Adrenal gland (tissue), 19 donors: ENCODE measurements at places on chromosomes 3 and 15. TPM values are rescaled to one million over a fixed set of nuclear protein-coding genes. Genes with fewer than 3 reads are reported as not detected.

DNA sequence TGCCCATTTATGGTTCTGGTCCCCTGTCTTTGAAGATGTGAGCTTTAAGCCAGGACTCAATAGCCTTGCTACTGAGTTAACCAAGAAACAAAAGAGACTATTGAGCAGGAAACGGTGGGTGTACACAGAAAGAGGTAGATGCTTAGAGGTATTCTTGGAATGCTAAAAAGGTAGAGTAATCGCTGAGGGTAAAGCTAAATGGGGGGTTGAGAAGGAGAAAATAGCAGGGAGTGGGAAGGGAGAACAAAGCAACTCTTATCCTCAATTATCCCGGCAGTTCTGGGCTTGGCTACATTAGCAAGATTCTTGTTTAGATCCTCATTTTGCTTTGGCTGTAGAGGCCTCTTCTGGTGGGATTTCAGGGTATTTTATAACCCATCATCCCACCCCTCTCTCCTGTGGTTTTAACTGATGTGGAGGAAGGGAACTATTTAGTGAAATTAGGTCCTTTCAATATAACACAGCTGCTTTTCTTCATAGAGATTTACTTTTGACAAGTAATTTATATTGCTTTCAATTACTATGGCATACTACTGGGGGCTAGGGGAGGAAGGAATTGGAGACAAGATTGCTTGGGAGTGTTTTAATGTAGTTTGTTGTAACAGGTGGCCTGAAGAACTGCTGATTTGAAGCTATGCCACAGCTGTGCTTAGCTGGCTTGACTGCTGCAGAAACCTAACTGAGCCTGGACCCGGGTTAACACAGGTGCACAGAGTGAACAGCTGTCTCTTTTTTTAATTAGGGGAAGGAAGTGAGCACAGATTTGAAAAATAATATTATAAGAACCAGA is 234.3 kb upstream of the CCDC54 start:
- no peak overlapping the region for H3K4me3 ChIP-seq
- DNase-seq: no peak
- H3K27ac ChIP-seq: no peak overlapping the region

GRCh38 chr3:52176951-52177700 is 20.8 kb upstream of the ALAS1 start:
- H3K4me3 ChIP-seq: no peak overlapping the region
- no peaks in the 10 kb centered on the region for H3K27me3 ChIP-seq
- H3K4me1 ChIP-seq: peaks cover 20% of the 10 kb centered on the region
- peak; percentile 96 for DNase-seq
- no peaks in the 10 kb centered on the region for H3K36me3 ChIP-seq
- peak overlapping the region; percentile 96 for H3K27ac ChIP-seq

- no peak overlapping the region for H3K4me3 ChIP-seq
- no peaks in the 10 kb centered on the region for H3K27me3 ChIP-seq
- no peak for DNase-seq
- no peak overlapping the region for H3K27ac ChIP-seq
- no peaks in the 10 kb centered on the region for H3K4me1 ChIP-seq
Measured at GRCh38 chr15:52994290-52994689, 204.2 kb upstream of the ONECUT1 start.

DNA sequence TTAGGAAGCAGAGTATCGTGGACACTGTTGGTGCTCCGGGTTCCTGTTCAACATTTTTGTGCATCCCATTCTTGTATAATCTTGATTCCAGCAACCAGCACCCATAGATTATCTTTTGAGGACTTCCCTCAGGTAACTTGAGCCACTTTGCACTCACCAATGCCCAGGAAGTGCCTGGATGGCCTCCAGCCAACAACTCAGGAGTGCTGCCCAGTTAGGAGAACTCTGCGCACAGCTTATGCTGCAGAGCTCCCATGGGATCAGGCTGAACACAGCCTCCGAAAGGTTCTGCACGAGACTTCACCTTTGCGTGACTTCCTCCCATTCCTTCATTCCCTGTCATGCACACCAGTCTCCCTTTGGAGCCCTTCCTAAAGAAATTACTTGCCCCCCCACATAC is 64.3 kb upstream of the LRRN1 start:
- no peak for DNase-seq
- no peak overlapping the region for H3K27ac ChIP-seq

Gene PAQR5
- 11.7 TPM for polyA plus RNA-seq
